ENCODE measurements at places on chromosomes 3 and 15.

DNA sequence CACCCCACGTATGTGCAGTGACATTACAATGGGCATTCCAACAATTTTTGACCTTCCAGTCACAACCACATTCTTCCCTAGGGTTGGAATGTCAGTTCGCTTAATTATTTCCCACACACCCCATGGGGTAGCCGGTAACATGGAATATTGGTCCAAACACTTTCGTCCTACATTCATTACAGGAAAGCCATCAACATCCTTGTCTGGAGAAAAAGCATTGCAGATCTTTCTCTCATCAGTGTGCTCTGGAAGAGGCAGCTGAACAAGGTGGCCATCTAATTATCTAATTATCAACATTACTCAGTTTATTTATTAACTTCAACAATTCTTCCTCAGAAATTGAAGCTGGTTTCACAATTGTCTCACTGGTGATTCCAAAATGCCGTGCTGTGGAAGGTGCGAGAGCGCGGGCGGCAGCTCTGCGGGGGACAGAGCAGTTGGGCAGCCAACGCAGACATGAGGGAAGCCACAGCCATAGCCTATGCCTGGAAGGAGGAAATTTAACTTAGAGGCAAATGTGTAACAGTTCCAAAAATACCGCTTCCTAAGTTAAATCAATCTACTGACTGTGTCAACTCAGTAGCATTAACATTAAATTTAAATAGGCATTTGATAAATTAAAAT, 1158.9 kb upstream of the EPHA6 start:
- no peak for DNase-seq

DNA sequence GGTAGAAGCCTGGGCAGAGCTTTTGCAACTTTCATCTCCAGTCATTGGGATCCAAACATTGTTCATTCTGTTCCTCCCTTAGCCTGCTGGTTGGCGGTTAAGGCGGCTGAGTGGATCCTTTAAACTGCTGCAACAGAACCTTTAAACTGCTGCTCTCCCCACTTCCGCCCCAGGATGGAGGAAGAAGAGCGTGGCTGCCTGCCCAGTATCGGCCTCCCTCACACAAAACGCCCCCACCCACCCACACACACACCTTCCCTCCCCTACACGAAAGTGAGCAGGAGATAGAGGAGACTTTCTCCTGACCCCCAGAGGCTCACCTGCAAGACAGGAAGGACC, 460 bp upstream of the ZMAT3 start:
- DNase-seq = peak; percentile 2

DNA sequence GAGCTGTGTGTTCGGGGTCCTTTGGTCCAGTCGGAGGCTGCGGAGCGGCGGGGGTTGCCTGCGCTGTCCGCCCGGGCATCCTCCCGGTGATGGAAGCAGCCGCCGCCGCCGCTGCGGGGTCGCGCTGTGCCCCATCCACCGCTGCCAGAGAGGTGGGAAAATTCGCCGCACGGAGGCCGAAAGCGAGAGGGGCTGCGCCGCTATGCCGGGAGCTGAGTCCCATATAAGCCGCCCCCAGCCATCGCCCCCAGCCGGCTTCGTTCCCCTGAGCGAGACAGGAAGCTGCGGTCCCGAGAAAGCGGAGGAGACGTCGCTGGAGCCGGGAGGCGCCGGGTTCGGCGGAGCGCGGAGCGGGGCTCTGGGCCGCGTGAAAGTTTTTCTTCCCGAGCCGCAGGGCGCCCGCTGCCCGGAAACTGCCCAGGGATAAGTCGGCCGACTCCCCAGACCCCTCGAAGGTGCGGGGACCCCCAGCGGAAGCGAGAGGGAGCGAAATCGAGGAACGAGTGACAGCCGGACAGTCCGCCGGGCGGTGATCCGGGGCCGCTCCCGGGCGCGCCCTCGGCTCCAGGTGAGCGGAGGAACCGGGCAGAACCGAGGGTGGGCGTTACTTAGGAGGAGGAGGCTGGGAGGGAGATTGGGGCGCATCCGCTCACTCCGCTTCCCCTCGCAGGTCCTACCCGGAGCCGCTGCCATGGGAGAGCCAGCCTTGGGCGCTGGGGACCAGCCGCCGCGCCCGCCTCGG, 574 bp downstream of the CHST2 start:
- DNase-seq = no peak

DNA sequence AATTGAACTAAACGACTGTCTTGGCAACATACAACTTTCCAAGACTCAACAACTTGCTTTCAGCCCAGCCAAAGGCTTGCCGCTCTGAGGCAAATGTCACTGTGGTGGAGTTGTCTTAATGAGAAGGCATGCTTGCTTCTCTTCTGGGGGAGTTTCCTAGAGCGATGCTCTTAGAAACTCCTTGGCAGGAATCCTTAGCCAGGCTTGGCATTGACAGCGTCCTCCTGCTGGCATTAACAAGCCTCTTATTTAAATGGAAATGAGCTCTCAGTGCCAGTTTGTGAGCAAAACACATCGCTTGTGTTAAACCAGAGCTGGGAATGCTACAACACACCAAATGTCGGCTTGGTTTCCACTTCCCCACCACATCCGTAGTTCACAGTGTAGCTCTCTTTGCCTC, 265.5 kb upstream of the TPRG1 start:
- no peak for DNase-seq

DNA sequence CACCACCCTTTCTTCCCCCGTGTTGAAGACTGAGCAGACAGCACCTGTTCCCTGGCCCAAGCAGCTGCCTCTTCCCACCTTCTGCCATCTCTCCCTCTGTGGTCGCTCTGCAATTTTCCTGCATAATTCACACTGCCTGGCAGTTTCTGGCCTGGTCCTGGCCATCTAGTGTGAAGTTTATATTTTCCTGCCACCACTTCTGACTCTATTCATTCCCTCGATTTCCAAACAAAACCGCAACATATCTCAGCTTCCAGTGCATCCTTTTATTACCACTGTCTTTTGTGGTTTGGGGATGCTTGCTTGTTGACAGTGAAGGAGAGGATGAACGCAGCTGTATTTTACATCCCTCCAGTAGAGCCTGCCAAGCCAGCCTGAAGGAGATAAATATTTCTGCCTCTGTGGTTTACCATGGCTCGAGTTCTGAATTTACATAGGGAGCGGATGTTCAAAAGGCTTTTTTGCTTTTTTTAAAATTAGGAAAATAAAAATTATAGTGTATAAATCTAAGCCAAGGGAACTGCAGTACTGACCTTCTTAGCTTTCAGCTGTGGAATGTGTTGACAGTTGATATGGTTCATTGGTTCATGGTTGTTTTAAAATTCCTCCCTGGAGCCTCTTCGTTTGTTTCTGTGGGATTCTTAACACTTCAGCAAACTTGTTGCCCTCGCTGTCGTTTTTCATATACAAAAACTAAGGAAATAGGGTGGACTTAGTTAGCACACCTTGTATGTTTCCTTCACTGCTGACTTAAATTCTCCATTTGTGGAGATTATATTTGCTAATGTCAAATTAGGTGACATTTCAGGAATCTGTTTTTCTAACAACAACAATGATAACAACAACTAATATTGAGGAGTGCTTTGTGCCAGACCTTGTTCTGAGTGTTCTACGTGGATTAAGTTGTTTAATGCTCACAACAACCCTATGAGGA, 250.5 kb downstream of the ADAMTSL3 start:
- DNase-seq = no peak

DNA sequence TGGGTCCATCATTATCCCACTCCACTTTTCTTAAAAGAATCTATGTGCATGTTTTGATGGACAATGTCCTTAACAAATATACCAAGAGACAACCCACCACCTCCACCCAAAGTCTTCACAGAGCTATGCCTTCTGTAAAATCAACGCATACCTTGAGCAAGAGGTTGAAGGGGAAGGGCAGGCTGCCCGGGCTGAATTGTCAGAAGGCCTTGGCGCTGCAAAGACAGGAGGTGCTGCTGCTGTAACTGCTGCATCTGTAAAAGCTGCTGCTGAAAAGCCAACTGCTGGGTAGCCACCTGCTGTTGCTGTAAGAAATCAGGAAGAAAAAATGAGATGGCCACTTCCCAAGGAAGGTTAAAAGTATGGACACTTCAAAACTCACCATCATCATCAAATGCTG, 536.7 kb downstream of the FOXP1 start:
- DNase-seq = no peak

DNA sequence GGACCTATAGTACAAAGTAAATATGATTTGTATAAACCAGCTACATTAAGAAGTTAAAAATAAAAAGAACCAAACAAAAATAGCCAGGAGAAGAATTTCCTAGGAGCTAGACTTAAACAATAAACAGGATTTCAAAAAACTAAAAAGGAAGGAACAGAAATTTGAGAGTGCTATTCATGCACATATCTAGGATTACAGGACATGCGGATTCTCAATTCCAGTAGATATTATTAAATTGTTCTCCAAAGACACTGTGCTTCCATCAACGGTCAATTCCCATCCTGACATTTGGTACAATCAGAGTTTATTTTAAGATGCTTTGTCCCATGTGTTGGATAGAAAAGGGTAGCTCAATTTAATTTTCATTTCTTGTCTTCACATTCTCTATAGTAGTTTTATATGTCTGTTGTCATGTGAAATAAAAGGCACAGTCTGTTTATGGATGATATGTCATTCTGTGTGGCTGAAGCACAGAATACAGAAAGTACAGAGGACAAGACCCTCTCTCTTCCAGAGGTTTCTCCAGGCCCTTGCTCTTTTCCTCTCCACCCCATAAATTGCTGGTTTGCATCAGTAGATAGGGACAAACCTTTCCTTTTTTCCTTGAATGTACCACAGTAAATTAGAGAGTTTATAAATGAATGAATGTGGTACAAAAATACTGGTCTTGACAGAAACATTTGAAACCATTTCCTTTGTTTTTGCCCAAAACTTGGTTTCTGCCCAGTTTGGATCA, 3.5 kb downstream of the PLOD2 start:
- DNase-seq = no peak

DNA sequence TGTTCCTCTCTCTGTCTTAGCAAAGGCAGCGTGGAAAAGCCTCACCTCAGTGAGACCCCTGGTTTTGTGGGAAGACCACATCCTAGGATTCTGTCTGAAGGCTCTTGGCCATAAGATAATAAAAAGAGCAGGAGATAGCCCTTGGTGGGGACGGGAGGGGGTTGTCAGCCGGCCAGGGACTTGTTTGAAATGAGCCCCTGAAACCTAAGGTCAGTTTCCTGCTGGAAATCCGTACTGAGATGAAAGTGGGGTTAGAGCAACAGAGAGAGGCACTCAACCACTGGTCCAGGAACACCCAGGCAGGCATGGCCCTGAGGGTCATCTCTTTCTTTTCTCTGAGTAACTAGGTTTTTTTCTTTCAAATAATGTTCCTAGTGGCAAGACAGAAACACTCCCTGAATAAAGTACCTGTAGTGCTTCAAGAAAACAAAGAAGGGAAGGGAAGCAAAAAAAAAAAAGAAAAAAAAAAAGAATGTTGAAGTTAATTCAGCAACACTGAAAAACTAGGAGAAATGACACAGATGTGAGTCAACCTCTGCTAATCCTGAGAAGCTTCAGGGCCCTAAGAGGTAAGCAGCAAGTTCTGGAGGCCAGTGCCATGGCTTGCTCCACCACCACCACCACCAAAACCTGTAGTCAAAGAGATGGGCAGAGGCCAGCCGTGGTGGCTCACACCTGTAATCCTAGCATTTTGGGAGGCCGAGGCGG, 3.2 kb downstream of the ITGB5 start:
- no peak for DNase-seq

GRCh38 chr15:62455441-62455921, 290.4 kb upstream of the C2CD4B start:
- no peak for DNase-seq

GRCh38 chr3:20302766-20303165, 116.8 kb upstream of the SGO1 start:
- no peak for DNase-seq

- DNase-seq = no peak
These were observed 1.4 kb upstream of the TNFSF10 start for GRCh38 chr3:172524611-172525010.

GRCh38 chr3:56612146-56612545, 55.2 kb downstream of the CCDC66 start:
- DNase-seq = no peak

DNA sequence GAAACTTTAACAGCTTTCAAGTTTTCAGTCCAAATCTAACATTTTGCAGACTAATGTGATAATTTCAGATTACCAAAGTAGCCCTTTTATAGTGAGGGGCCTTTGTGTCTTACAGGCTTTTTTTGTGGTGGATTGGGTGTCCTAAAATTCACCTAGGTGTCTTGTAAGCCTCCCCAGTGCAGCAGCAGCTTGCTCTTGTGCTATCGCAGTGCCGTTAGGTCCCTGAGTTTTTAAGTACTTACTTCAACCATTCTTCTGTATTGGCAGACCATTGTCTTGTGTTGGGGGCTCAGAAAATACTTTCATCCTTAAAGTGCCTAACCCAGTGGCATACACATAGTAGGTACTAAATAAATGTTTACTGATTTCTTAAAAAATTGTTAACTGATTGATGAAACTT, 2.1 kb downstream of the PDE8A start:
- no peak for DNase-seq

- no peak for DNase-seq
These were observed 25.2 kb downstream of the OXNAD1 start for GRCh38 chr3:16290007-16290826.

DNA sequence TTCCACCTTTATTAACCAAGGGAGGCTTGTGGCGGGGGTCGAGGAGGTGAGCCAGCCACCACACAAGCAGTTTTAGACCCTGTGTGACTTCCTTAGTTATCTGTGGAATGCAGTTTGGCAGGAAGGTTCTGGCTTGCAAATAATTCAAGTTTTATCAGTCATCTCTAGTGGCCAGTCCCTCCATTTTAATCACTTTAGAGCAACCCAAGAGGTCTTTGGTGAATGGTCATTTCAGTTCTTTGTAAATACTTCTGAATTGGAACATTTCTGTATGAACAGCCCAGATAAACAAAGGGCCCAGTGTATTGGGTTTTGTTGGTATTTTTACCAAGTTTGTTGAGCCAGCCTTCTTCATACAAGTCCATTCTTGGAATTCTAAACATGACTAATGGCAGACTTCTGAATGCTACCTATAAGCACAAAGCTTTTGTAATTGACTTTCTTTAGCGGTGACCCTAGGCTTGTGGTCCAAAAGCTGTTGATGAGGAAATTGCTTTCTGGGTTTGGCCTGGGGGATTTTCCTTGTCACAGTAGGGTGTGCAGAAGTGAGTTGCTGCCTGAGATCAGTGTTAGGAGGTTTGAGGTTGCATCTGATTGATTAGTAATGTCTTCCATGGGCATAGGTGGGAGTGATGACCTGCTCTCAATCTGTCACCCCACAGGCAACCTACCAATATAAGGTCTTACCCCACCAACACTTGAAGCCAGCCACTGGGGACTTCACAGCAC, 193.3 kb upstream of the TOPAZ1 start:
- DNase-seq = no peak

DNA sequence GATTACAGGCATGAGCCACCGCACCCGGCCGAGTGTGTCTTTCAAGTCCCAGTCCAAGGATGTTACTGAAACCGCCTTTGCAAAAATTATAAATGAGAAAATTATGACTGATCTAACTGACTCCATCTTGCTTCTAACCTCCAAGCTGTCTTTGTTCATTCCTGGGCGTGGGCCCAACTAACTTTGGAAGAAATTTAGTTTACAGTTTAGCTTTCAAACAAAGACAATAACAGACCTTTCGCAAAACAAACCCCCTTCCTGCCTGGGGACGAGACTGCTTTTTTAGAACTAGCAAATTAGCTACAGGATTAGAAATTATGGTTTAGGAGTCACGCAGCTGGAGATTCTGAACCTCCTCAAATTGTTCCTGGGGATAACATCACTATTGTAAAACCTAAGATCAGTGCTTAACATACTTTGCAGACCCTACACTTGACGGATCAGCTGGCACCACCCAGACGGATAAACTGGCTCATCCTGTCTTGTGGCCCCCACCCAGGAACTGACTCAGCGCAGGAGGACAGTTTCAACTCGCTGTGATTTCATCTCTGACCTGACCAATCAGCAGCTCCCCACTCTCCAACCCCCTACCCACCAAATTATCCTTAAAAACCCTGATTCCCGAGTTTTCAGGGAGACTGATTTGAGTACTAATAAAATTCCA, 23.8 kb downstream of the NANOGP8 start:
- DNase-seq = no peak
